Activated CD4-positive, CD25-positive, alpha-beta regulatory T cell treated with anti-CD3 and anti-CD28 coated beads, Interleukin-2, amount 50 U/mL, for 24 hours (primary cell): ENCODE measurements at places on chromosomes 12 and 14.

GRCh38 chr12:70908978-70909377 is 11.6 kb downstream of the PTPRR start:
- no peak for ATAC-seq

DNA sequence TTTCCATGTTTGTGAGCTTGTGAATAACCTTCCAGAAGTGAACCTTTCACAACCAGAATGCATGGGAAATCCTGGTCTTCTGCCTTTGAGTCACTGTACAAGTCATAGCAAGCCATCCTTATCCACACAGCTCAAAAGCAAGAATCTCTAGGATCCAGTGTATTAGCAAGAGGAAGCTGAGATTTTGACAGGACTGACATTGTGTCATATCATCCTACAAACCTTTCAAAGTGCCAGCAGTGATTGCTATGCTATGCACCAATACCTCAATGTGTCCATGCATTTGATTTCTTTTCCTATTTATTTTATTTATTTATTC is 13.5 kb upstream of the NRDE2 start:
- no peak for ATAC-seq

DNA sequence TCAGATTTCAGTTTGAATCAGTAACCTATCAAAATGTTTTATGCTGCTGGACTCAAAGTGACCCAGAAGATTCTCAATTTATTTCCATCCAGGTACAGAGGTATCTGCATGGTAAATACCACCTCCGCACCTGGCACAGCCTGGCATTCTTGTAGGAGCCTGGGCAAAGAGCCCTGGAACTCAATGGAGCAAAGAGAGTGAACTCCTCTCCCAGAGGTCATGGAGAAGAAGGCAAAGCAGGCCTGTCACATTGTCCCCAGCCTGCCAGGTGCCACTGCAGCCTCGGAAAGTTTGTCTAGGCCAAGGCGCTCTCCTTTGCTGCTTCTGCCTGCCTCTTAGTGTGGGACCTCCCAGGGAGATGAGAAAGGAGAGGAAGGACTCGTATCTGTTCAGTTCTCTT is 319.8 kb downstream of the ZFP36L1 start:
- ATAC-seq: no peak

DNA sequence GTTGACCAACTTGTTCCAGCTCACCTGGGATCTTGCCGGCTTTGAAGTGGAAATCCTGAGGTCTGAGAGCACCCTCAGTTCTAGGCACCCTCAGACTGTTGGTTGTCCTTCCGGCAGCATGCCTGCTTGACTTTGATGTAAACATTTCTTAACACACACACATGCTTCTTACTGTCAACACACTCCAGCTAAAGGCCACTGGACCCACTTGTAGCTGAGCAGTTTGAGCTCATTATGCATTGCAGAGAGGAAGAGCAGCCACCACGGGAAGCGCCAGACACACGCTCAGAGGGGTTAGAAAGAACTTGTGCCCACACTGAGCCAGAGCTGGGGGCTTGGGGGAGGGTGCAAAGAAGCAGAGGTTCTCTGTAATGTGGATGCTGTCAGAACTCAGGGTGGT is 55.8 kb downstream of the TNFAIP2 start:
- ATAC-seq: no peak

DNA sequence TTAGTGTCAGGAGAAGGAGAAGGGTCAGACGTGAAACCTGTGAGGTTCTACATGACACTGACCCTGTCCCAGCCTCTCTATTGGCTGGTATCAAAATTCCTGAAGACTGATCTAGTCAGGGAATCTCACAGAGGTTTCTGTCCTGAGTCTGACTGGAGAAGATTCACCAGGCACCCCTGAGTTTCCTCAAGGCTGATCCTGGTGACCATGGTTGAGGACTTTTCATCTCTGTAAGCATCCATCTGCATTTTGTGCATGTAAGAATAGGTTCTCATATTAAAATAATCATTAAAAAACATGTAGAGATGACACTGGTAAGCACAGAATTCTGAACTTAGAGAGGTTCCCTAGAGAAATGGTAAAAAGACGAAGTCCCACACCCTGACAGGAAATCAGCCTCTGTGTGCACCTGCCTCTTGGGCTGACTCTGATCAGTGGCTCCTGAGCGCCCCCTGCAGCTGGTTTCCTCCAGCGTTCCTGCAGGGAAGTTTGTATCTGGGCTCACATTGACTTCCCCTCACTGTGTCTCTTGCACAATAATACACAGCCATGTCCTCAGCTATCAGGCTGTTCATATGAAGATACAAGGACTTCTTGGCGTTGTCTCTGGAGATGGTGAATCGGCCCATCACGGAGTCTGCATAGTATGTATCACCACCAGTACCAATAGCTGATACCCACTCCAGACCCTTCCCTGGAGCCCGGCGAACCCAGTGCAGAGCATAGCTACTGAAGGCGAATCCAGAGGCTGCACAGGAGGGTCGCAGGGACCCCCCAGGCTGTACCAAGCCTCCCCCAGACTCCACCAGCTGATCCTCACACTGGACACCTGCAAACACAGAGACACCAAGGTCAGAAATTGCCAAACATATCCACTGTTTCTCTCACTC is 991.9 kb downstream of the TMEM121 start:
- ATAC-seq: peak; percentile 41

DNA sequence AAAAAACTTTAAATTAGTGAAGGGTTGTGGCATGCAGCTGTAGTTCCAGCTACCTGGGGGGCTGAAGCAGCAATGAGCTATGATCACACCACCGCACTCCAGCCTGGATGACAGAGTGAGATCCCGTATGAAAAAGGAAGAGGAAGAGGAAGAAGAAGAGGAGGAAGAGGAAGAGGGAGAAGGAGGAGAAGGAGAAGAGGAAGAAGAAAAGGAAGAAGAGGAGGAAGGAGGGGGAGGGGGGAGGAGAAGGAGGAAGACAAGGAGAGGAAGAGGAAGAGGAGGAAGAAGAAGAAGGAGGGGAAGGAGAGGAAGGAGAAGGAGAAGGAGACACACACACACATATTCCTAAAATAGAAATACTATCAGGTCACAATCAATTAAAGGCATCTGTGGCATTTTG is 32.0 kb downstream of the RXYLT1 start:
- no peak for ATAC-seq

- no peak for ATAC-seq
Measured at GRCh38 chr14:54901380-54902142, 1.1 kb downstream of the GCH1 start.

DNA sequence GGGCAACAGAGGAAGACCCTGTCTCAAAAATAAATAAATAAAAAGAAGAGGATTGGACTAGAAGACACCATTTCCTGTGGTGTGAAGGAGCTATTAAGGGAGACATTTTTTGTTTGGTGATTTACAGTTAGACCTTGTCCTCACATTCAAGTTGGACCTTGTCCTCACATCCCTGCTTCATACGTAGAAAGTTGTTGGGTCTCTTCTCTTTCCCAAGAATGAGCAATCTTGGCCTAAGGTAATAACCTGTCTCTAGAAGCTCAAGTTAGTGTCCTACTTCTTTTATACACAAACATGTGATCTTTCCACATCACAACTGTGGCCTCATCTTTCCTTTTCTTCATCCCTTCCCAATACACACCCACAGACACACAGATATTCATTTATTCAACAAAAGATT is 13.0 kb downstream of the APOLD1 start:
- no peak for ATAC-seq

- no peak for ATAC-seq
Measured at GRCh38 chr12:109934026-109934425, 34.0 kb downstream of the TCHP start.

DNA sequence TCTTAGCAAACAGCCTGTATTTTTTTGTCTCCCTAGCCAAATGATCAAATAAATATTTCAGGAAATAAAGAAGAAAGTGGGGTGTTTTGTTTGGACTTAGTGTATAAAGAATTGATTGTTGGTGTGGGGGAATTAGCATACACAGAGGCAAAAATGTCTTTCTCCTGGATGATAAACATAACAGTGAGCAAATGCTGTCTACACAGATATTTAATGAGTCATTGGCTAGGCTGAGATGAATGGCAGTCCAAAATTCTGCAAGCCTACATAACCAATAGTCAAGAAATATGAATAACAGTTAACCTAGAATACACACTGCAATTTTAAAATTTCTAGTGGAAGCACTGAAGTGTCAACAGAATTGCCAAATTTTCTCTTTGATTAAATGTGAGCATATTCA is 35.8 kb downstream of the MYF5 start:
- ATAC-seq: no peak

GRCh38 chr12:116525418-116526001 is 33.7 kb upstream of the MAP1LC3B2 start:
- ATAC-seq: no peak

GRCh38 chr14:53982546-53982945 is 25.9 kb upstream of the BMP4 start:
- ATAC-seq: no peak

DNA sequence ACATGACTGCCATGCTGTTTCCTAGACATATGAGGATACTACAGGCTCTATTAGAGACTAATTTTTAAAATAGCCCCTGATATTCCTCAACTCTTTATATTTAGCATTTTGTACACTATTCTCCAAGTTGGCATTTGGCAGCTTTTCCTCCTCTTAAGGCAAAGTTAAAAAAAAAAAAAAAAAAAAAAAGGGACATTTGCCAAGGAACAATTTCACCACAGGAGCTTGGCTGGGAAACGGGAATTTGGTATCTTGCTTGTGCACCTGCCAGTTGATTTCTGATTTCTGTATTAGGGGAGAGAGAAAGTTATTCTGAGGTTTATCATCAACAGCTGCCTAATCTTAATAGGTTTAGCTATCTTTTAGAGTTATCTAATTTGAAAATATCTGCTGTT is 87.2 kb downstream of the CAND1 start:
- no peak for ATAC-seq

GRCh38 chr14:27184427-27184826 is 586.6 kb upstream of the NOVA1 start:
- ATAC-seq: no peak

DNA sequence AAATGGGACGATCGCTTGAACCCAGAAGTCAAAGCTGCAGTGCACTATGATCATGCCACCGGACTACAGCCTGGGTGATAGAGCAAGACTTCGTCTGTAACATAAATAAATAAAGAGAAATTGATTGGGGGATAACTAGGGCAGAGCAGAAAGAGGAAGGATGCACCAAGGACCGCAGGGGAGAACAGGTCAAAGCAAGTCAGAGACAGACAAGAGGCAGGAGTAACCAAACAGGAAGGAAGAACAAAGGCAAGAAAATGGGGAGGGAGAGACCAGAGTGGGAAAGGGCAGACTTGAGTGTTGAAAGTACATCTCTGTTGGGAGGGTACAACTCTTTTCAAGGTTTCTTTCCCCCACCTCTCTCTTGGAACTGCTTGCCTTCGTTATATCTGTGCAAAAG is 50.8 kb upstream of the ELK3 start:
- no peak for ATAC-seq

DNA sequence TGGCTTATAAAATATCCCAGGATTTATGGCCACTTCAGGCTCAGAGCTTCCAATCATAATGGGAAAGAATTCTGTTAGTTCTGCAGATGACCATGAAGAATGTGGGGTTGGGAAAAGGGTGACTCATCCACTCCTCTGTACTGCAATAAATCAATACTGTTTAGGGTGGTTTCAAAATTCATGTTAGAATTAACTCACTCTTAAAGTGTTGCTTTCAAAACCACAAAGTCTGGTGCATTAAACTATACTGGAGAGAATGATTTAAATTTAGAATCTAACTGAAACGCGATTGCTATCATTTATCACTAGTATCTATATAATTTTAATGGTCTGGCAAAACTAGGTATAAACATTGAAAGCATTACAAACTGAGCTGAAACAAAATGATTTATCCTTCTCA is 798 bp downstream of the CCDC198 start:
- no peak for ATAC-seq

DNA sequence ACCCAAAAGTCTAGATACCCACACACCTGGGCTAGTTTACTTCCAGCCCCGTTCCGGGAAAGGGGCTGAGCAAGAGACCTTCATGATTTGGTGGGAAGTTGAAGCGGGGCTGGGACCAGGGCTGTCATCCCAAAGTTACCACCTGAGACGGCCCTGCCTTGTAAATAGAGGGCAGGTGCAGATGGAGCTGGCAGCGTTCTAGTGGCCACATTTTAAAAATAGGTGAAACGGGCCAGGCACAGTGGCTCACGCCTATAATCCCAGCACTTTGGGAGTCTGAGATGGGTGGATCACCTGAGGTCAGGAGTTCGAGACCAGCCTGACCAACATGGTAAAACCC is 43.4 kb downstream of the NFKBIA start:
- ATAC-seq: no peak

- no peak for ATAC-seq
Measured at GRCh38 chr14:73623504-73624054, 11.3 kb downstream of the ACOT6 start.

- peak; percentile 22 for ATAC-seq
Measured at GRCh38 chr12:52390739-52391617, 5.5 kb upstream of the KRT84 start.

GRCh38 chr14:105092171-105093037 is 27.2 kb upstream of the GPR132 start:
- ATAC-seq: no peak

DNA sequence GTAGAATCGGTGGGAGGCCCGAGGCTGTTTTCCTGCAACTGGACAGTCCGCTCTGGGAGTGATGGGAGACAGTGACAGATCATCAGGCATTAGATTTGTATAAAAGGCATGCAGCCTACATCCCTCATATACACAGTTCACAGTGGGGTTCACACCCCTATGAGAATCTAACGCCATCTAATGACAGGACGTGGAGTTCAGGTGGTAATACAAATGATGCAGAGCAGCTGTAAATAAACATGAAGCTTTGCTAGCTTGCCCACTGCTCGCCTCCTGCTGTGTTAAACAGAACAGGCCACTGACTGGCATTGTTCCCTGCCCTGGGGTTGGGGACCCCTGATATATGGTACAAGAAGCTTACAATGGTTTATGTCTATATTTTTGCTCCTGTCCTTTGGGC is 179.0 kb downstream of the LRFN5 start:
- no peak for ATAC-seq

- peak; percentile 95 for ATAC-seq
Measured at GRCh38 chr14:23071244-23071920, 14.1 kb upstream of the CDH24 start.

DNA sequence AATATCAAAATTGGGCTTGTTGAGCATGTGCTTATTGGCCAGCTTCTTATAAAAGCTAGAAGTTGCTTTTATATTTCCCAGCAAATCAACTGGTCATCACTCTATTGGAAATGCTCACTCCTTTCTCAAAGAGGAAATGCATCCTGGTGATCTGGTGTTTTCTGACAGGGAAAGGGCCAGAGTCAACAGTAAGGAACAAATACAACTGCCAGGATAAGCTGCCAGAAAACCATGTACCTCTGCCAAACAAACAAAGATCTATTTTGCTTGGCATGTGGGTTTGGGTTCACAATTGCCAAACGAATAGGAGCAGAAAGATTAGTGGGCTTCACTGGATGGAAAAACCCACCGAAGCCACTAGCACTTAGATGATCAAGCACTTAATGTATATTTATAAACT is 126.9 kb upstream of the PDZRN4 start:
- ATAC-seq: no peak

- ATAC-seq: no peak
Measured at GRCh38 chr12:93621986-93622385, 49.5 kb downstream of the SOCS2 start.

- peak; percentile 65 for ATAC-seq
Measured at GRCh38 chr12:52139579-52140062, 52.2 kb downstream of the KRT80 start.

- ATAC-seq: no peak
Measured at GRCh38 chr14:103530390-103530789, 1.4 kb downstream of the TRMT61A start.
